ENCODE measurements at places on chromosomes 7 and 10.

DNA sequence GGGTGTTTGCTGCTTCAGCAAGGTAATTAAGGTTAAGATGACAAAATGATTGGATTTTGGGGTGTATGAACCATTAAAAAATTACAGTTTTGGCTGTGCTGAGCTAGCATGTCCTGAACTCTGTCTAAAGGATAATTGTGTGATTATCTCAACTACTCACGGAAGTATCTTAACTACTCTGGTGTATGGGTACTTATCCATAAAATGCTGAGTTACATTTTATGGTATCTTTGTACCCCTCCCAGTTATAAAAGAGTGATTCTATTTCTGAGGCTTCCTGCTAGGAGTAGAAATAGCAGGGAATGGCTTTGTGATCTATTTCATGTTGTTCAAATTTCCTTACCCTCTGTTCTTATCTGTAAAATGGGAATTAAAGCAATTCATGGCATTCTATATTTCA is 22.6 kb downstream of the CYP2C18 start:
- DNase-seq, result no peak

GRCh38 chr7:77967429-77967828 is 168.9 kb downstream of the PHTF2 start:
- no peak for DNase-seq

- no peak for DNase-seq
Measured at GRCh38 chr7:141551782-141552181, 572 bp downstream of the AGK start.

- no peak for DNase-seq
Measured at GRCh38 chr7:120089968-120090367, 183.0 kb upstream of the KCND2 start.

GRCh38 chr10:98260752-98261151 is 7.2 kb downstream of the LOXL4 start:
- DNase-seq, result no peak

DNA sequence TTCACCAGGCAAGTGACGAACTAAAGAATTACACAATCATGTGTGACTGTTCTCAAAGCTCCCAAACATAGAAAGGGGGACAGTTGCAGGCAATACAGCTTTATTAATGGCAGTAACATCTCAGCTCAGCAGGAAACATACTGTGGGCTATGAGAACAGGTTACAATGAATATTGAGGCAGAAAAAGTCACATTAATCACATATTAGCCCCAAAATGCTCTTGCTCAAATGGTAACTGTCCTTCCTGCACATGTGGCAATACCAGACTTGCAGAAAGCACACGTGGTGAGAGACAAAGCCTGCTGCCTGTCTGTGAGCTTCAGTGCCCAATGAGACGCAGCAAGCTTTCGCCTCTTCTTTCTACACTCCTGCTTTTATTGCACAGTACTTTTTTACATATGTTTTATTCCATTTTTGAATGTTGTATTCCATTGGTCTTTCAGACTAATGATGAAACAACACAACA is 104.9 kb upstream of the ACBD5 start:
- DNase-seq, result no peak

GRCh38 chr7:84474436-84474835 is 279.8 kb upstream of the SEMA3A start:
- no peak for DNase-seq

DNA sequence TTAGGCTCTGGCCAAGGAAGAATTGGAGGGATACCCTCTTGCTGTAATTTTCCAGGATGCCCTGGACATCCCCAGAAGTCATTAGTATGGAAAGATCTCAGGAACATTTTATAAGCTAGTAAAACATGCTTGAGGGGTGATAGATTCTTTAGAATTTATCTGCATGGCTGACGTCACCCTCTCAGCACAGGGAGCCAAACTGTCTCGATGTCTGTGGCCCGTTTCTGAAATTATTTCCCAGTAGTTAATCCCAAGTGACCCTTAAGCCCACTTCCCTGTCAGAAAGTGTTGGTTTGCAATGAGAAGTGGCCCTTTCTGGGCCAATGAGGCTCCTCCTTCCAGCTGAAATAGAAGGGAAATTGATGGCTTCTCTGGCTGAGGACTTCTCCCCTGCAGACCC is 184.5 kb upstream of the BMPER start:
- peak; percentile 33 for DNase-seq

DNA sequence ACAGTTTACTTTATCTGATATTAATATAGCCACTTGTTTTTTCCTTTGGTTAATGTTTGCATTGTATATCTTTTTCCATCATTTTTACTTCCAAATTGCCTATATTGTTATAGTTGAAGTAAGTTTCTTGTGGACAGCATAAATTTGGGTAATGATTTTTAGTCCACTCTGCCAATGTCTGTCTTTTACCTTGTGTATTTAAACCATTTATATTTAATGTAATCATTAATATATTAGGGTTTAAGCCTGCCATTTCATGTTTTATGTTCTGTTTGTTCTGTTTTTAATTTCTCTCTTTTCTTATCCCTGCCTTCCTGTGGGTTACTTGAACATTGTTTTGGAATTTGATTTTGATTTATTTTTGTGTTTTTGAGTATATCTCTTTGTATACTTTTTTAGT is 12.8 kb upstream of the NOD1 start:
- no peak for DNase-seq

DNA sequence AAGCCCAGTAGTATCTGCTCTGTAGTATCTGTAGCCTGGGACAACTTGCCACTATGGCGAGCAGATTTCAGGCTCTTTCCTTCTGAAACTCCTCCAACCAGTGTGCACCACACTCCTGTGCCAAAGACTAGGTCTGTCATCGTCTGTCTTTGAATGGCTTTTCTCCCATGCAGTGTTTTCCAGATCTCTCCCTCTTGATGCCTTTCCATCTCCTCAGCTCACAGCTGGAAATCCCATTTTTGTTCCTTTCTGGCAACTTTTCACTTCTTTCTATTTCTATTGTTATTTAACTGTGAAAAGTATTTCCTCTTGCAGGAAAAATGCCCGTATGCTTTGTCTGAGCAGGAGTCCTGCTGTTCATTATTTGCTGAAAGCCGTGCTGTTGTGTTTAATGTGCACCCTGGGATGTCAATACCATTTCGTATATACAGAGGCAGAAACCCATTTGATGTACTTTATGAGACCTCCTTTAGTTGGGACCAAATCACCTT is 373.7 kb downstream of the PHTF2 start:
- DNase-seq, result no peak

- no peak for DNase-seq
Measured at GRCh38 chr7:114414156-114415063, at the start of gene FOXP2. Gene FOXP2 (plus strand): TSS chr7:114414815. CDS start chr7:114426512, 11,697 bp downstream.

GRCh38 chr10:109464949-109465348 is 458.4 kb downstream of the XPNPEP1 start:
- no peak for DNase-seq

- DNase-seq, result peak; percentile 96
Measured at GRCh38 chr7:13850185-13850752, 139.2 kb downstream of the ETV1 start.

DNA sequence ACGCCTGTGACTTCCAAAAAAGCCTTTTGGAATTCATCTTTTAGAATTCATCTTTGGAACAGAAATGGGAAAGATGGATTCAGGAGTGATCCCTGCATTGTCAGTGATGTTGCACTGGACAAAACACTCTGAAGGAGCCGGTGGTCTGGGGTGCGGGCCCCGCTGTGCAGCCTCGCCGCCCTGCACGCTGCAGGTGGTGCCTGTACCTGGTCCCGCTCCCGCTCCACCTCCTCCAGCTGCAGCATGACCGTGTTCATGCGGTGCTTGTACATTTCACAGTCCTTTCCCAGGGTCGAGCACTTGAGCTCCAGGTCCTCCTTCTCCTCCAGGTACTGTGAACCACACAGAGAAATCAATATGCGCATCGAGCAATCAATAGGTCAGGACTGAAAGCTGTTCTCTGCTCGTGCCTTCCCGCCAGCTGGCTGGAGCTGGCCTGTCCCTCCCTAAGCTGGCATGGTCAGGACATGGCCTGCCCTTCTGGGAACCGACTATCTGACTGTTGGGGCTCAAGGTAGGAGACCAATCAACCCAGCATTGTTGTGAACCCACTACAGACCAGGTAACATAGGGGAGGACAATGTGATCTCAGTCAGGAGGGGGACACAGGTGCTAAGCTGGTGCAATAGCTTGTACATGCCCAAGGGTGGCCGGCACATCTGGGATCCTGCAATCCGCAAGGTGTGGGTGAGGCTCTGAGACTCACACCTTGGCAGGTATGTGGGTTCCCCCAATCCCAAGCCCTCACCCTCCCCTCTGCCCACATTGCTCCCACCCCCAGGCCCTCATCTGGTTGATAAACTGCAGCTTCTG is 93.8 kb upstream of the GNA12 start:
- DNase-seq, result no peak

DNA sequence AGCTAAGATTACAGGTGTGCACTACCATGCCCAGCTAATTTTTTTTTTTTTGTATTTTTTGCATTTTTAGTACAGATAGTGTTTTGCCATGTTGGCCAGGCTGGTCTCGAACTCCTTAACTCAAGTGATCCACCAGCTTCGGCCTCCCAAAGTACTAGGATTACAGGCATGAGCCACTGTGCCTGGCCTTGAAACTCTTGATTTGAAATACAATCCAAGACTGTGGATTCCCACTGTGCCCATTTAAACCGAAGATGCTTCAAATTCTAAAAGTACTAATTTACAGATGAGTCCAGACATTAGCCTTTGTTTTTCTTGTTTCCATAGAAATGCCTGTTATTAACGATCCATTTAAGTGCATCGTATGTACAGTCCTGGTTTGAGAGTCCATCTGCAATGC is 130.9 kb downstream of the CACNA2D1 start:
- DNase-seq, result no peak

DNA sequence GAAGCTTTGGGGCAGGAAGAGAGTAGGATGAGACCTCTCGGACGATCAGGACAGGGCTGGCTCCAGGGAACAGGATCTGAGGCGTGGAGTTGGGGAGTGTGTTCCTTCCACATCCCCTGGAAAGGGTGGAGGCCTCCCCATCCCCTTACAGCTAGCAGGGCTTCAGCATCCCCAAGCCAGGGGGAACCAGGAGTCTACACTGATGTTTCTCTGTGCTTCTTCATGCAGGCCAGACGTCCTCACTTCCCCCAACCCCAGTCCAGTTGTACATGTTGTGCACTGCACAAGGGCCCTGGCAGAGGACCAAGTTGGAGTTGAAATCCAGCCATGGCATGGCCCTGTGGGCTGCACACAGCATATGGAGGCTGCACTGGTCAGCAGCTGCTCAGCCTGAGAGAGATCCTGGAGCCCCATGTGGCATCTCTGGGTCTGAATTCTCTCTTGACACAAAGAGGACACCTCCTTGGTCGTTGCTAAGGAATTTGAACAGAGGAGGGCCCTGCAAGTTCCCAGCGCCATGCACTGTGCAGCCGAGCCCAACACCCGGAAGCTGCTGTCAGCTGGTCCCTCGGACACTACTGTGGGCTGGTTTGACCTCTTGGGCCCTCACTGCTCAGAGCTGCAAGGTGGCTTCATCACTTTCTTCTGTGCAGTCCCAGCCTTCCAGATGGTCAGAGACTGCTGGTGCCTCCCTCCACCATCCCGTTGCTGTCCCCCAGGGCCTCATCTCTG is 181.1 kb downstream of the DNAJB6 start:
- no peak for DNase-seq

GRCh38 chr10:98173260-98173659 is 38.8 kb downstream of the R3HCC1L start:
- DNase-seq, result no peak

DNA sequence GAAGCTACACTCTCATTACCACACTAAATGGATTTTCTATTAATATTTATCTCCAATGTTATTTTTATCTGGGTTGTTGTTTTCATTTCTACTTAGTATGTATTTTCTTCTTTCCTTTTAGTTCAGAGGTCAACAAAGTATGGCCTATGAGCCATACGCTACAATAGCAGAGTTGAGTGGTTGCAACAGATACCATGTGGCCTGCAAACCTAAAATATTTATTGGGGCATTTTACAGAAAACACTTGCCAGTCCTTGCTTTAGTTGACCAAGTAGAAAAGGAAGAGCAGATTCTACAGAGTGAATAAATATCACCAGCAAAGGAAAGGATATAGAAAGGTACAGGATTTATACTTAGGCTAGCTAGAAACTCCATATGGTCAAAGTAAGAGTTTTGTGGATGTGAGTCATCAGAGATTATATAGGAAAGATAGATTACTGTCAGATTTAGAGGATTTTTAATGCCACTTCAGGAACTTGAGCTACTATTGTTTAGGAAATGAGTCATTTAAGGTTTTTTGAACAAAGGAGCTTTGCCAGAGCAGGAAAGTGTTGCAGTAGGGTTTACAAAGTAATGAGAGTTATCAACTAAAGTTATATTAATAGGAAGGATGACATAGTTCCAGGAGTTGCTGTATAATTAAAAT is 323.3 kb upstream of the KAT6B start:
- peak; percentile 55 for DNase-seq

DNA sequence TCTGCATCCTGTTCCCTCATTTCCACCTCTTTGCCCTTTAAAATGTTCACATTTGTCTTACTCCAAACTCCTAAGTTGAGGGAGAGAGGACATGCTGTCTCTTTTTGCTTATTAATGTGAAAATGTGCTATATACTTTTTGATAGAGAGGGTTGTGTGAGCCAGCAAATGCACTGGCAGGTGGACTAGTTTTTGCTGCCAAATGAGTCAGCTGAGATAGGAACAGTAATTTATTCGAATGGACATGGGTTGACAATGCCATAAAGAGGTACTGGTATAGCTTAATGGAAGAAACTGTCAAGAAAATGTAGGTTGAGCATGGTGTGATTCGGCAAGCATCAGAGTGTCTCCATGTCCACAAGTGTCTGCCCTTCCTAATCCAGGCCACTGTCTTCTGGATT is 9.2 kb upstream of the TRUB1 start:
- no peak for DNase-seq

GRCh38 chr10:70914316-70914864 is 26.0 kb upstream of the PCBD1 start:
- DNase-seq, result no peak

- DNase-seq, result no peak
Measured at GRCh38 chr7:143355450-143356385, 6.8 kb downstream of the FAM131B start.

GRCh38 chr7:107469929-107470328 is at the start of gene GPR22:
Gene GPR22 (plus strand): TSS chr7:107470057. CDS start chr7:107474061, 4,004 bp downstream.
- DNase-seq, result no peak

- no peak for DNase-seq
Measured at GRCh38 chr10:129786216-129786615, 177.9 kb downstream of the EBF3 start.

- DNase-seq, result no peak
Measured at GRCh38 chr7:10804770-10805169, 168.9 kb upstream of the PHF14 start.

DNA sequence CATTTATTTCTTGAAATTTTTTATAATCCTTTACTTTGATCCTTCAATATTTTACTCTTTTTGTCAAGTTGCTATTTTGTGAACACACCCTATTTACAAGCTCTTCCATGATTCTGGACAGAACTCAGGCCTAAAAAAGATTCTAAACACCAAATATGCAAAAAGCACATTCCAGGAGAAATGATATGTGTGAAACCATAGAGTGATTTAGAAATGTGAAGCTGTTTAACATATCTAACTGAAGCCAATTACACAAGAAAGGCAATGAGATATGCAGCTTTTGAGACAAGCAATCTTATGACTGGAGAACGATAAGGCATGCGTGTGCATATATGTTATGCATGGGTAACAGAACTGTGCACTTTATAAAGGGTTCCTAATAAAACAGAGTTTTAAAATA is 243.0 kb downstream of the CACNA2D1 start:
- DNase-seq, result no peak

- no peak for DNase-seq
Measured at GRCh38 chr10:67666416-67667034, 29.5 kb downstream of the CTNNA3 start.

Data from retinal pigment epithelial cell (primary cell).